ENCODE measurements at places on chromosomes 5 and 9.

GRCh38 chr9:101115102-101115501 lies 86.6 kb downstream of the PLPPR1 start:
- DNase-seq: no peak

DNA sequence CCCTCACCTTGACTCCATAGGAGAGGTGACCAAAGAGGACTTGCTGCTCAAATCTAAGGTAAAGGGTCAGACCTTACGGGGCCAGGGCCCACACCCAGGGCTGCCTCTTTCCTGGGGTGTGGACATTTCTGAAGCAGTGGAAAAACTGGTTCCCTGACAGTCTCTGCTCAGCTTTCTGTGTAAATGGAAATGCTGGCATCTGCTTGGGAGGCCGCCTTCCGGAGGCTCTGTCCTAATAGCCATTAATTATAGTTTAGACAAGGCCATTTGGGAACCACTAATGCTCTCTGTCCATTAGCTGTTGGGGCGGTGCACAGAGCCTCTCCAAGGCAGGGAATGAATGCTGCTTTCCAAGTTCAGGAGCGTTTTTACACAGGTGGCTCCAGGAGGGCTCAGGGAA lies 17.3 kb downstream of the USP20 start:
- no peak for DNase-seq

- DNase-seq: no peak
These were observed 30.0 kb upstream of the GSN start for GRCh38 chr9:121237916-121238315.

DNA sequence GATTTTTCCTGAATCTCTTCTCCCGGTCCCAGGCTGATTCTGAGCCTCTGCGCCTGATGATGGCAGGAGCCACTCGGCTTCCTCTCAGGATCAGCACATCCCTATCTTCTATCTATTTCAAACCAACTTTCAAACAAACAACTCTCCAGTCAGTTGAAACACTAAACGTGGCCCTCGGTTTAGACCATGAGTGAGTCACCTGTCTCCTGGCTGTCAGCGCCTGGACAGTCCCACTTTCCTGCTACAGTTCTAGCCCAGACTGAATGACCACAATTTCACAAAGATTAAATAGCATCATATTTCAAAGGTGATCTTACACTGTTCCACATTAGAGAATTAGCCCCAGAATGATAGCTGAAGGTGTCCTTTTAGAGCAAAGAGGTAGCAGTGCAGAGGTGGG lies 6.2 kb downstream of the SLC6A19 start:
- no peak for DNase-seq

- no peak for DNase-seq
These were observed 147.1 kb downstream of the ENTREP1 start for GRCh38 chr9:69472101-69472620.

GRCh38 chr9:71273613-71274012 lies 152.2 kb upstream of the TRPM3 start:
- no peak for DNase-seq

DNA sequence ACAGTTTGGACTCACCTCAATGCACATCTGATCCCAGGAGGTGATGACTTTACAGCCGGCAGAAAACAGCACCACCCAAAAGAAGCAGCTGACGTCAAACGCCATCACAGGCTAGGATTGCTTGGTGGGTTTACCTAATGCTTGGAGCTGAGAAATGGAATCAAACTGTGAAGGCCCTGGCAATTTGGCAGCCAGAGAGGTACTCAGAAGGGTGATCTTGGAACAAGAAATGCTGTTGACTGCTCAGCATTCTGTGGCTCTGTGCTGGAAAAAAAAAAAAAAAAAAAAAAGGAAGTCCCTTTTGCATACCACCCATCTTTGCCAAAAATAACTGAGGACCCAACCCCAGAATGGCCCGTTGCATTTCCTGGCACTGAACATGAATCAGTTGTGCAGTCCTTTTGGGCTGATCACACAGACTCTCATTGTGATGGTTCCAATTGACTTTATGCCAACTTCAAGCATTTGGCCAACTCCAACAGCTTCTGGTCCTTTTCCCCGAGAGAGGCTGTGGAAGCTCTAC lies at the start of gene CD180:
Gene CD180, minus strand, starts transcription at position 263 of the 523 bp plus-strand sequence. Its CDS starts 158 bp downstream, at position 105.
- DNase-seq: no peak

DNA sequence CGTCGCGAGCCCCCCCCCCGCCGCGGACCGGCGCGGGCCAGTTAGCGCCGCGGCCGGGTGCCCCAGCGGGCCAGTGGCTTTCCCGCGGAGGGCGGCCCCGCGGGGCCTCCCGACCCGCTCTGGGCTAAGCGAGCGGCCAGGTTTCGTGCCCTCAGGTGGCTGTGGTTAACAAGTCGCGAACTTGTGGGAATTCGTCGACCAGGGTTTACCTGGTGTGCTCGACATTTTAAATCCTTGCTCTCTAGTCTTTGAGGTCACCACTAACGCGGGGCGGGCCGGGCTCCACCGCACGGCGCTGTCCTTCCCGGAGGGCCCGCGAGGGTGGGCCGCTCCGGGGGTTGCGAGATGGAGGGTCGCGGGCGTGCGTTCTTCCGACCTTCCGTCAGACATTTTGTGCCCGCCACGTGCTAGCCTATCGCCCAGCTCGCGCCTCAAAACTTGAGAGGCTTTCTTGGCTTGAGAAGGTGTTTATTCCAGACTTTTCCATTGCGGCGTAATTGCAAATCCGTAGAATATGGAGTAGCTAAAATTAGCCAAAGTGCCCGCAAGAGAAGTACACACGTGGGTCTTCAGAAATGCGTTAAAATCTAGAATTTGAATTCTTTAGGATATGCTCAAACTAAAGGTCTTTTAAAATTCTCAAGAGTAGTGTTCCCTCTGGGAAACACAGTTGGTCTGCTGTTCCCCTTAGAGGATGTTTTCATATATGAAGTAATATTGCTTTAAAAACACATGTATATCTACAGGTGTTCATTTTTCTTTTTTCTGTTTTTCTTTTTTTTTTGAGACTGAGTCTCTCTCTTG lies 2.1 kb downstream of the ANP32B start:
- peak; percentile 13 for DNase-seq

- DNase-seq: no peak
These were observed 19.4 kb downstream of the CAVIN4 start for GRCh38 chr9:100597236-100597635.

DNA sequence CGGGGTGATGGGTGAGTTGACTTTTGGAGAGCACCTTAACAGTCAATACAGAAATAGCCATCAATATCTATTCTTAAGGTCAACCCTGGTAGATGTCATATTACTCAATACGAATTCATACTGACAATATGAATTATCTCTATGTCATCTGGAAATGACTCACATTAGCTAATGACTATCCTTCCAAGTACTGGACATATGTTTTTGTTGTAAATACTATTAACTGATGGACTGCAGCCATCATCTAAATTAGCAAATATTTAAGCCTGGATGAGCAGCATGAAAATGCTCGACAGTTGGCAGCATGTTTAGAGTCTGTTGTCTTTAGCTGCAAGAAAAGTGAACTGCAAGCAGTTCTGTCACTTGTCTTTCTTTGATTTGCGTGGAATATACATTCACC lies 19.6 kb upstream of the ISOC1 start:
- DNase-seq: no peak

GRCh38 chr5:126376443-126376842 lies 46.8 kb upstream of the GRAMD2B start:
- no peak for DNase-seq

GRCh38 chr5:80128141-80128540 lies 93.0 kb downstream of the THBS4 start:
- no peak for DNase-seq

GRCh38 chr5:25020454-25020853 lies 375.7 kb upstream of the CDH10 start:
- no peak for DNase-seq

DNA sequence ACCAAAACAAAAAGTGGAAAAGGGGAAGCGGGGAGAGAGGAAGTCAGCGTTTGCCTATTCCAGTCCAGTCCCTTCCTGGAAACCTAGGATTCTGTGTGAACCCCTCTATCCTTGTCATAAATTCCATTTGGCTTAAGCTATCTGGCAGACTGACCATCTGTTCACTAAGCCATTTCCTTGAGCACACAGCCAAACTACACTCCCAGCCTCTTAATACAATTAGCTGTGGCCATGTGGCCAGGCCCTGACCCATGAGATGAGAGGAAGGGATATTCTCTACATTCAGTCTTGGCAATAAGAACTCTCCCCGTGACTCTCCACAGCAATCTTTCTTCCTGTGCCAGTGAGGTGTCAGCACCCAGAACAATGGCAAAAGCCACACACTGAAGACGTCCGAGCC lies 424.8 kb downstream of the TLE1 start:
- no peak for DNase-seq

GRCh38 chr5:160312134-160312959 lies at the start of gene CCNJL:
CCNJL (minus strand) TSS chr5:160312564; CDS start chr5:160311923, 641 bp downstream.
- no peak for DNase-seq

- DNase-seq: no peak
These were observed 188.1 kb upstream of the IL12B start for GRCh38 chr5:159518371-159518770.

DNA sequence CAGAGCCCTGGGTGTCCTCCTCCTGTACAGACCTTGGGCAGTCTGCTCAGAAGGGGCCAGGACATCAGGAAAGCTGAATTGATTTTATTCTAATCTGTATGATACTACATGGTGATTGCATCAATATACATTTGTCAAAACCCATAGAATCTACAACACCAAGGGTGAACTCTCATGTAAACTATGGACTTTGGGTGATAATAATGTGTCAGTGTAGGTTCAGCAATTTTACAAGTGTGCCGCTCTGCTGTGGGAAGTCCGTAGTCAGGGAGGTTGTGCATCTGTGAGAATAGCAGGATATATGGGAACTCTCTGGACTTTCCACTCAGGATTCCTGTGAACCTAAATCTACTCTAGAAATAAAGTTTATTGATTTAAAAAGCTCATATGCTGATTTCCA lies 155.3 kb upstream of the NFIL3 start:
- DNase-seq: no peak

DNA sequence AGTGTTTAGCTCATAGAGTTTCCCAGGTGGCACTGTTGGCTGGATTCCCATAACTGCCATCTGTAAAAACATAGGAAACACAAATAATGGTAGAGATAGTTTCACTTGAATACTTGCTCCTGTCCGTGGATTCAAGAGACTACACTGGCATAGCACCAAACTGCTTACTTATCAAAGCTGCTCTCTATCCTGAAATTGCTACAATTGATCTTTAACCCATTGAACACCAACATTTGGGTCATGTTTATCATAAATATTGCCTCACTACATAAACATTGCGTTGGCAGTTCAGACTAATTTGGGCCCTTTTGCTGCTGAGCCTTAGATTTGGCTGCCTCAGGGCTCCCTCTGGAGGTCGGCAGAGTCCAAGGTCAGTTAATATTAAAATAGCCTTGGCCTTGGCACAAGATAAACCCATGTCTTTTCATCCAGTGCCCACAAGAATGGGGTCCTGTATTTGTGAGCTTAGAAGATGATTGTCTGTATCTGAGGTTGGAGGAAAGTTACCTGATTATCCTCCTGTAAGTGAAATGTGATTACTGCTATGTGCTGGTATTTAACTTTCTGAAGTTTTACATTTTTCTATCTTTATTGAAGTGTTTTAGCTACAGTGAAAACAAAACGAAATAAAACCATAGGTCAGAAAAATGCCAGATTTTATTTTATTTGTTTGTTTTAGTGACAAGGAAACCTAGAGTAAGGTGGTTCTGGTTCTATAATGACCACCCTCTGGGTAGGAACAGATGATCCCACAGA lies 4.0 kb upstream of the RANBP3L start:
- no peak for DNase-seq

GRCh38 chr5:168184103-168184502 lies 107.3 kb upstream of the WWC1 start:
- no peak for DNase-seq

DNA sequence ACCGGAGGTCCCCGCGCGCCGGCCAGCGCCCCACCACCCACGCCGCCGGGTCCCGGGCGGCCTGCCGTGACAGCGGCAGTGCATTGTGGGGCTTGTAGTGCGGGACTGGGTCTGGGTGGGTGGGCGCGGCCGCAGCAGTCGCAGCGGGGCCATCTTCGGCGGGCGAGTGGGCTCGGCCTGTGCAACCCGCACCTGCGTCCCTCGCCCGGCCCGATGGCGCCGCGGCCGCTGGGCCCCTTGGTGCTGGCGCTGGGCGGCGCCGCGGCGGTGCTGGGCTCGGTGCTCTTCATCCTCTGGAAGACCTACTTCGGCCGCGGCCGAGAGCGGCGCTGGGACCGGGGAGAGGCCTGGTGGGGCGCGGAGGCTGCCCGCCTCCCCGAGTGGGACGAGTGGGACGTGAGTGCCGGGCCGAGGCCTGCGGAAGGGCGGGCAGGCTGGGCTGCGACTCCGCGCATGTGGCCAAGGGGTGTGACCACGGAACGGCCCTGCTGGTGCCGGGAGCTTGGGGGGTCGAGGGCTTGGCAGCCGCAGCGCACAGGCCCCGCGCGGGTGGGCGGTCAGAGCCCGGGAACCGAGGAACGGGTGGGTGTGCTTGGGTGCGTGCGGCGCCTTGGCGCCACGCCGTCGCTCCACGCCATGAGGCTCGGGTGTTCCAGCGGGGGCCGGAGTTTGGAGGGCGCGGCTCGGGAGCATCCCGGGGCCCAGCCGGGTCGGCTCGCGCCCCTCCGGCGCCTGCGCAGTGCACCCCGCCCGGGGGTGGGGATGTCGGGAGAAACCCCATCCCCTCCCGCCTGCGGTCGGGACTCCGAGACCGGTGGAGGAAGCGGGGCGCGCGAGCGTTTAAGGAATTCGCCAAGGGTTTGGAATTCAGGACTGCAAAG lies at the start of gene ARL10:
Gene ARL10, plus strand, starts transcription at position 137 of the 881 bp plus-strand sequence. Its CDS starts 77 bp downstream, at position 214.
- DNase-seq: no peak

- DNase-seq: no peak
These were observed 616.1 kb downstream of the DTWD2 start for GRCh38 chr5:118371973-118372831.

DNA sequence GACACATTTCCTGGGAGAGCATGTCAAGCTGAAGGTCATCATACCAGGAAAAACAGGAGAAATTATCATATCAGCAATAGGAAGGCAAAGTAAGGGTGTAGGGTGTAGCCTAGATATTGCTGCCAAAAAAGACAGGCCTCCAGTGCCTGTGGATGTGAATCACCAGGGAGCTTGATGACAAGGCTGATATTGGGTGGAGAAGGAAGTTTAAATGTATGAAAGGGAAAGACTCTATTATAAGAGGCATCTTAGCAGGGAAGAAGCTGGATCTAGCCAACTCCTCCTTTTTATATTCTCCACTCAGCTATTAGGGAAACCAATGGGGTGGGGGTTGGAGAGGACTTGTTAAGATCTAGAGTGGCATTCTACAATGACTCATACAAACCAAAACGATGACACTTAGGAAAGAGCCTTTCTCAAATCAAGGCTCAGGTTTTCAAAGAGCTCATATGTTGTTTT lies 13.4 kb upstream of the TXNDC8 start:
- DNase-seq: no peak

DNA sequence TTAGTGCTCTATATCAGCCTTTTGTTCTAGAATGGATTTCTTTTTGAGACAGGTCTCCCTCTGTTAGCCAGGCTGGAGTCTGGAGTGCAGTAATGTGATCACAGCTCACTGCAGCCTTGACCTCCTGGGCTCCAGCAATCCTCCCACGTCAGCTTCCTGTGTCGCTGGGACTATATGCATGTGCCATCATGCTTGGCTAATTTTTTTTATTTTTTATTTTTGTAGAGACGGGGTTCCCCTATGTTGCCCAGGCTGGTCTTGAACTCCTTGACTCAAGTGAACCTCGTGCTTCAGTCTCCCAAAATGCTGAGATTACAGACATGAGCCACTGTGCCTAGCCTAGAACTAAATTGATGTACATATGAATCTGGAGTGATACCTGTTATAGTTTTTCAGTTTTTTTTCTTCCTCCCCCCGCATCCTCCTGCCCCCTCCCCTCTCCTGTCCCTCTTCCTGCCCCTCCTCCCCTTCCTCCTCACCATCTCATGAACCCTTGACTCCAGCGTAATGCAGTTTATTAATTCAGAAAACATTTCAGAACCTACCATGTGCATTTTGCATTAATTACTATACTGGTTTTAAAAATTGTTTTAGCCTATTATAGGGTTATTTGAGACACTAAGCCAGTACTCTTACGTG lies 37.4 kb upstream of the TNFAIP8 start:
- no peak for DNase-seq
